Activated naive CD8-positive, alpha-beta T cell treated with anti-CD3 and anti-CD28 coated beads, Interleukin-2, amount 10 ng/mL, durations not matched to agents 7 days and 5 days (primary cell): ENCODE measurements at places on chromosomes 11 and 22.

DNA sequence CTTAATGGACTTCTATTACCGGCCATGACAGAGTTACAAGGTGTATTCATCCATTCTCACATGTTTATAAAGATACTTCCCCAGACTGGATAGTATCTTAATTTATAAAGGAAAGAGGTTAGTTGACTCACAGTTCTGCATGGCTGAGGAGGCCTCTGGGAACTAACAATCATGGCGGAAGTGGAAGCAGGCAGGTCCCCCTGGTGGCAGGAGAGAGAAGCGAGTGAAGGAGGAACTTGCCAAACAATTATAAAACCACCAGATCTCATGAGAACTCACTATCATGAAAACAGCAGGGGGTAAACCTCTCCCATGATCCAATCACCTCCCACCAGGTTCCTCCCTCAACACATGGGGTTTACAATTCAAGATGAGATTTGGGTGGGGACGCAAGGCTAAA lies 170.0 kb upstream of the PDGFD start:
- no peak for DNase-seq

DNA sequence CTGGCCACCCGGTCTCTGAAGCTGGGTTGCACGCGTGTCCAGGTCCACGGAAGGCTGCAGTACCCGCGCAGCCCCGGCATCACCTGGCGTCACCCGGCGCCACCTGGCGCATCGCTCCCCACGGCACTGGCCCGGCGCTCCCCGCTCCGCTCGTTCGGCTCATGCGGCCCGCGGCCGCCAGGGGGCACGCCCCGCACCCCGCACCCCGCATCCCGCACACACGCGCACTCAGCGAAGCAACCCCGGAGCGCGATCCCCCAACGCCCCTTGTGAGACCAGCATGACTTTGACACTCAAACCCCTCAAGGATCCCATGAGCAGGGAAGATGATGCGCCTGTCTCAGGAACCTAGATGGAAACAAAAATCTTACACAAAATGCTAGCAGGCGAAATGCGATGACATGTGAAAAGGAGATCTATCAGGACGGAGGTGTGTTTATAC lies 11.9 kb downstream of the B3GNT6 start:
- DNase-seq: peak; percentile 83

DNA sequence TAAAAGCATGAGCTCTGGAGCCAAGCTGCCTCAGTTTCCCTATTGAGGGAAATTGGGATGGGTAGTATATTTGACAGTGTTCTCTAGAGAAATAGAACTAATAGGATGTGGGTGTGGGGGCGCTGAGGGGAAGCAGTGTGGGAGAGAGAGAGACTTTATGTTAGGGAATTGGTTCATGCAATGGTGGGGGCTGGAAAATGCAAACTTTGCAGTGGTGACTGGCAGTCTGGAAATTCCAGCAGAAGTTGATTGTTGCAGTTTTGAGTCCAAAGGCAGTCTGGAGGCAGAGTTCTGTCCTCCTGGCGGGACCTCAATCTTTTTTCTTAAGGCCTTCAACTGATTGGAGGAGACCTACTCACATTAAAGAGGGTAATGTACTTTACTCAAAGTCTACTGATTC lies 59.4 kb upstream of the SYT13 start:
- no peak for DNase-seq

GRCh38 chr11:103055221-103055890 lies 36.6 kb downstream of the DCUN1D5 start:
- DNase-seq: no peak

GRCh38 chr22:38218661-38219622 lies 17.1 kb downstream of the MAFF start:
- no peak for DNase-seq
